Activated T-helper 17 cell treated with anti-CD3 and anti-CD28 coated beads, Interleukin-2, amount 50 U/mL, for 72 hours (primary cell): ENCODE measurements at places on chromosomes 7 and 10. TPM values are rescaled to one million over a fixed set of nuclear protein-coding genes. Genes with fewer than 3 reads are reported as not detected.

DNA sequence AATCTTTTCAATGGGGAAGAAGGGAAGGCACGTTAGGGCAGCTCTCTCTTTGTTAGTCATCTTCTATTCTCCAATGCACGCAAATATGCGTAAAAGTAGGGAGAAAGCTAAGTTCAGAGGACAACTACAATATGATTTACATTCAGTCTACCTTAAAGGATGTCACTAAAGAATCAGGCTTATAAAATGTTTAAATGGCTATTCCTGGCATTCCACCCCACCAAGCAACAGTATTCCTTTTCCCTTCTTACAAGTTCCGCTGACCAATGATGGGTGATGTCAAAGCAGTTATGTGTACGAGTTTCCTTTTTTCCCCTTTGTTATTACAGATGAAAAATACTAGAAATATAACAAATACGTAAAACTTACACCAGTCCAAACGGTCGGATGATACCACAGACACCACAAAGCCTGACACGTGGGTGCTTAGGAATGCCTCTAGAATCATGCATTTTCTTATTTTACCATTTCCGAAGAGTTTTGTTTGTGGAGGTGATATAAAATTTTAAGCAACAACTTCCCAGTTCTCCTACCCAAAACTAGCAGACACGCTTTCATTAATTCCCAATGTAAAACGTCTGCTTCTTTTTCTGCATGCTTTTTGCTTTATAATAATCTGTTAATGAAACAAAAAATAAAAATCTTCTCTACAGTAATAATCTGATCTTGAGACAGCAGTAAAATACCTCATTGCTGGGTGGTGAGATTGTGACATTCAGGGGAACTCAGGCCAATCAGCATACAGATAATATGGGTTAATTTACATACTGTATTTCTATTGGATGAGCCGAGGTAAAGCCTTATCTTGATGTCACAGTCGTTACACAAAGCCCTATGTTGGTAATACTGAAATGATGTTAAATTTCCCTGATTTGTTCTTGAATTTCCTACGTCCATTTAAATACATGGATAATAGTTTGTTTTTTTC, 708 bp upstream of the GPR85 start:
- peak; percentile 43 for ATAC-seq

DNA sequence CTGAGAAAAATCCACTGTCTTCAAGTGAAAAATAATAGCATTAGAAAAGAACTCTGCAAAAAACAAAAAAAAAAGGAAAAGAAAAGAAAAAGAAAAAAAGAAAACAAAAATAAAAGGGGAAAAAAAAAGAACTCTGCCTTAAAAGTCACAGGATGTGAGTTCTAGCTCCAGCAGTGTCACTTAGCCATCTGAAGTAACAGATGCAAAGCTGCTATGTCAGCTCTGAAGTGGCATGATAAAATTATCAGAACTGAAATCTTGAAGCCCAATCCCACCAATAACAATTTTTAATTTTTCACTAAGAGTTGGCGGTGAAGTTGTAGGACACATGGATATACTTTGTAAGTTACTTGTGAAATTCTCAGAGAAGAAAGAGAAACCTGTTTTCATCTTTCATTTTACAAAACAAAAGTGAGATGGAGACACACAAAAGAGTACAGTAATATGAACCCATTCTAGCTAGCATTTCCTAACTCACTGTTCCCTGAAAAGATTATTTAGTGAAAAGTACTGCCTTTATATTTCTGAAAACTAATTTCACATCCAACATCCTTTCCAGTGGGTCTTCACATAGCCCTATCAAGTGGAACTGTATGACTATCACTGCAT, 103.5 kb downstream of the ELAPOR2 start:
- ATAC-seq, result no peak

NFE2L3 gene
- total RNA-seq, result 24.1 TPM

DNA sequence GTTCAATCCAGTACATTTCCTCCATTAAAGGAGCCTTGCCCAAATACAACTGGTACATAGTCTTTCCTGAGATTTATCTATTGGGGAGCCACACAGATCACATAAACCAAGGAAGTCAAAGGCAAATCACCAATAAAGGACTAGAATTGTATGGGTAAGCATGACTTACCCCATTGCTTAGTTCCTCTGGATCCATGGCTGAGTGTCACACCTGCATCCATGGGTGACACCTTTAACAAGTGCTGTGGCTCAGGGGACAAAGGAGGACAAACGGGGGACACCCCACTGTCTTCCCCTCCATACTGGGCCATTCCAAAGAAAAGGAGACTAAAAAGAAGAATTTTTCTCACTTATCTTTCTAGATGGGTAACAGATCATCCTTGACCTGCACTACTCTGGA, 30.4 kb downstream of the ZNF92 start:
- no peak for ATAC-seq

MMD2 gene
- total RNA-seq, result not detected

DNA sequence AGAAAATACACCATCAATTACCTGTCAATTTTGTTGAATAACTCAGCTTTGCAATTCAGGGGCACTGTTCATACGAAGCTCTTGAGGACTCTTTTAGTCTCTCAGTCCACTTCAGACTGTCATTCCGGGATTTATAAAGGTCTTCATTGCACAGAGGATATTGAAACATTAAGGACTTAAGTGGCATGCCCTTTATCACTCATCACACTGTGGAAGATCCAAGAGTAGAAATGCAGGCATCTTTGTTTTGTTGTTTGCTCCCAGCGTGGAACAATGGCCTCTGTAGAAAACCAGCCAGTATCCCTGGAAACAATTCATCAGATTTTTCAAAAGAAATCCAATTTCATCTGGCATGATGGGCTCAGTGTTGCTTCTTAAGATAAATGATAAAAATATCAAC, 66.3 kb upstream of the LRGUK start:
- no peak for ATAC-seq

DNA sequence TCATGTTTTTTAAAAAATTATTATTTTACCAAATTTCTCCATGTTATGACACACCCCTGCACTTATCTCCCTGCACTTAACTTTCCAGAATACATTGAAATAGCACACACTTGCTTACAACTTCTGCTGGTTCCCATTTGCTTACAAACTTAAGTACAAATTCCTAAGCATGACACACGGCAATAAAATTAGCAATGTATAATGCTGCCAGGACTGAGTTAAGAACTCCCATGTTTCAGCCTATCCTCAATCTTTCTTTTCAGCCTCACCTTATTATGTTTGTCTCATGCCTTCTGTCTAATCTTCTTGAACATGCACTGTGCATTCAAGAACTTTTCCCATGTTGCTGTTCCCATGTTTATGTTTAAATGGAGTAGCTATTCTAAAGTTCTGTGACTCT, 40.8 kb downstream of the PRPS1L1 start:
- ATAC-seq, result no peak
